ENCODE measurements at places on chromosomes 12 and 14.

GRCh38 chr14:90509403-90509802 is 112.6 kb downstream of the CALM1 start:
- no peak for DNase-seq

GRCh38 chr14:75667099-75667765 is 6.2 kb downstream of the TTLL5 start:
- DNase-seq, result no peak

DNA sequence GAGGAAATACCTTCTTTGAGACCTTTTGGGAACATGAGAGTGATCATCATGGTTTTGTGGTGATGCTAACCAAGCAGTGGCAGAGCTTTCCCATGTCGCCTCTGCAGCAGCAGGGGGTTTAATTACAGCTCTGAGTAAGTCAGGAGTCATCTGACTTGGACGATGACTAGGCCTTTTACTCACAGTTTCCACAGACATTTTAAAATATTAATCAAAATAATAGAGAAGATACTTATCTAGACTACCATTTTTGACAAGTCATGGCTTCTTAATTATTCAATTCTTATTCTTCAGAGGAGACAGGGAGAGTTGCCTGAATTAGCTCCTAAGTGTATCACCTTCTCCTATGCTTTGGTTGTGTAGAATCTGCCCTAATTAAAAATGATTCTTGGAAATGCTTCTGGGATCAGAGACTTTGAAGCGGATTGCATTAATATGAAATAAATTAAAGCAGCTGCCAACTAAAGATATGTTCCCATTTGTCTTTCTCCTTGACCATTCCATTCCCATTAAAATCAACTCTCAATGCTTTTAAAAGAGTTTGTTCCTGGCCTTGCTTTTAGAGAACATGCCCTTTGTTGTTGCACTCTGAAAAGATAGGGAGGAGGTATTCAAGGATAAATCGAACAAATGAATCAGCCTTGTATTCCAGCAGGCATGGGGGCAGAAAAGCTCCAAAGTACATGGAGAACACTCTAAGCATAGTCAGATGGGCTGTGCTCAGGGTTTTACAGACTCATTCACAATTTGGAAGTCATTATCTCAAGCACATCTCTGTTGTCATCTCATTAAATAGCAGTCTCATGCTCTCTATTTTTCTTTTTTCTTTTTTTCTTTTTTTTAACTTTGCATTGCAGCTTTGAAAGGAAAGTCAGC is 7.7 kb upstream of the IFNG-AS1 start:
- no peak for DNase-seq

DNA sequence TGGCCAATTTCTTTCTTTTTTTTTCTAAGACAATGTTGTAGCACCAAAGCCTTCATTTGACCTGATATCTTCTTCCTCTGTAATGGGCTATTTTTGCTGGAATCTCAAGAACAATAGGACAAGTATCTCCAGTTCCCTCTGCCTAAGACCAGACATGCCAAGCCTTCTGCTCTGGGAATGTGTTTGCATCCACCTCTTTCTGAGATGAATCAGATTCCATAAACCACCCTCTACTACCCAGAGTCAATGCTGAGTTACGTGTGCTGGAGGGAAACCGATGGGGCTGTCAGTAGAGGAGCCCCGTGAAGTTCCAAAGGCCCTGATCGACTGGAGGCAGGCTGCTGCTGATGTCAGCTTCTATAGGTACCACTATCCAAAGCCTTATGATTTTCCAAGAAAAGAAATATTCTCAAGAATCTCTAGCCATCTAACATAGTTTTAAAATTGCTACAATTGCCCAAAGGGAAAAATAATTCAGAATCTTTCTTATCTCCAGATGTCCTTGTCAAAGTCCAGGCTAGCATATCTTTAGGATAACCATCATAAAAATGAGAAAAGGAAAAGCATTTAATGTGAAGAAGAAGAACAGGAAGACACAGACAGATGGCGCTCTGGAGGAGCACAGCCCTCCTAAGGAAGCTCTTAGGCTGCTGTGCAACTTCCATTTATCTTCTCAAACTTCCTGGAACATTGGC is 101.9 kb downstream of the SLC8A3 start:
- DNase-seq, result no peak

- DNase-seq, result no peak
These were observed 18.1 kb downstream of the SSH1 start for GRCh38 chr12:108839018-108839889.

DNA sequence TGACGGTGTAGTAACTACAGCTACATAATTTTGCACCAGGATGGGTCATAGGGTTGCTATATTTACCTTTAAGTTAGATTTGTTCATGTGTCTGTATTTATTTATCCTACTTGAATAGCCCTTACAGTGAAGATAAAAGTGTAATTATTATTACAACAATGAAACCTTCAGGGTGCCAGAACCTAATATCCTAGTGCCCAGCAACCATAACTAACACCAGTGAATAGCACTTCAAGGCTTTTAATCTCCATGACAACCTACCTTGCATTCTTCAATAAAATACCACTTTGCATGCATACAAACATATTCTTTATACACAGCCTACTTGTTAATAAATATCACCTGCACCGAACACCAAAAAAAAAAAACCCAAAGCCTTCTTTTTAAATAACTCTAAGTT is 58.7 kb upstream of the G2E3 start:
- no peak for DNase-seq

GRCh38 chr12:85644508-85644907 is 191.7 kb downstream of the RASSF9 start:
- no peak for DNase-seq

GRCh38 chr14:59619061-59619460 is 42.4 kb upstream of the CCDC175 start:
- no peak for DNase-seq

GRCh38 chr14:65180725-65181025 is 78.4 kb upstream of the MAX start:
- no peak for DNase-seq

DNA sequence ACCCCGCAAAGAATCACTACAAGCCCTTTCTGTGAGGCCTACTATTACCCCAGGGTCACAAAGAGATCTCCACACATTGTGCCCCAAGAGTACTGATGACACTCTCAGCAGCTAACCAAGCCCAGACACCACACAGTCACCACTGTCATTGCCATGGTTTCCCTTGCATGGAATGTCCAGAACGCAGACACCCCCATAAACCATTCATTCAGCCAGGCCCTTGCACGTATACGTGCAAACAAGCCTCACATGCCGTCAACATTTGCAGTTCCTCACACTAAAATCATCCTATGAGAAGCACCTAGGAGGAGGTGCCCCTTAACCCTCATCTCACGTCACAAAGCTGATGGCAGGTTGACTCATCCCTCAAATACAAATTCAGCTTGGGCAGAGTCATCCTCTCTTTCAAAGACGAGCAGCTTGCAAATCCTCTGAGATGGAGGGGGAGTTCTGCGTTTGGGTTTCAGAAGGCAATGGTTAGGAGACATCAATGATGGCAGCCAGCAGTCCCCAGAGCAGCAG is 17.1 kb upstream of the KRT77 start:
- no peak for DNase-seq

GRCh38 chr12:28583701-28584261 is 393.5 kb downstream of the CCDC91 start:
- DNase-seq, result no peak

- DNase-seq, result no peak
These were observed 35.1 kb upstream of the PPP2R5E start for GRCh38 chr14:63578300-63578699.

GRCh38 chr12:104928036-104928745 is 29.9 kb downstream of the SLC41A2 start:
- DNase-seq, result no peak

GRCh38 chr12:23945249-23945648 is 4.2 kb downstream of the SOX5 start:
- DNase-seq, result no peak

DNA sequence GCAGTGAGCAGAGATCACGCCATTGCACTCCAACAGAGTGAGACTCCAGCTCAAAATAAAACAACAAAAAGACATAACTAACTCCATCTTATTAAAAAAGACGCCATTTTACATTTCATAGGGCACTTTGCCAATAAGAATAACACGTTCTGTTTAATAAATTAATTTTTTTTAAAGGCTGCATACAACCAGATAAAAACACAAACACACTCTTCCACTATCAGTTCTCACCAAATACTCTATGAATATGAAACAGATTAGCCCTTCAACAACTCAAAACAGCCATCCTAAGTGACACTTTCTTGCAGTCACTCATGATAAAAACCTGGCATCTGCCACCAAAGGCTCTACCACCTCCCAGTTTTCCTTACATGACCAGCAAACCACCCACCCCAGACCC is 16.1 kb downstream of the AICDA start:
- DNase-seq, result no peak

DNA sequence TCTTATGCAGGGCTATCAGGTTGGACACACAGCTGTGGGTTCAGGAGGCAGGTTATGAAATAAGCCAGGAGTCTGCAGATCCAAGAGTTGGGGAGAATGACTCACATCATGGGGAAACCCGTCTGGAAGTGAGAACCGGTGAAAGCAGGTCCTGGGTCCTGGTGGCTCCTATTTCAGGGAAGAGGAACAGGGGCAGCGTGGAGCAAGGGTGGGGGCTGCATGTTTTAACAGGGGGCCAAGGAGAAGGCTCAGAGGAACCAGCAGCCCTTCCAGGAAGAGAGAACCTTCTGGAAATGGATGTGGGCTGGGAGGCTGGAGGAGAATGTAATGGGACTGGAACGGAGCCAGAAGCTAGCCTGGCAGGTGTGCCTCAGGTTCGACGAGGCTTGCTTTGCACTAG is 7.8 kb upstream of the KRT74 start:
- no peak for DNase-seq

DNA sequence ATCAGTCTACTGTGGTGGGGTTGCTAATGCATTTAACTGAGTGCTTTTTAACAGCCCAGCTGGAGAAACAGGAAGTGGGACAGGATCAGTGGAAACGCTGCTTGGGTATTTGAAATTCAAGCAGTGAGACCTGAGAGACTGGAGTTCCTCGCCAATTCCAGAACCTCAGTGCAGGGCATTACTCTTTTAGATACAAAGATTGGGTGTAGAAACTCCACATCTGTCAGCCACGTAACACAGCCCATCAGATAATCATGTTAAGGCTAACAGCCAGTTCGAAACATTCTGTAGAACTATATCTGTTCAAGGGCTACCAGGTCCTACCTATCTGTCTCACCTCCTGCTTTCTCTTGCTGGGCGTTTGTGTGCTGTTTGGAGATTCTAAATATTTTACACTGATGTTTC is 45.5 kb downstream of the RAD52 start:
- DNase-seq, result no peak

DNA sequence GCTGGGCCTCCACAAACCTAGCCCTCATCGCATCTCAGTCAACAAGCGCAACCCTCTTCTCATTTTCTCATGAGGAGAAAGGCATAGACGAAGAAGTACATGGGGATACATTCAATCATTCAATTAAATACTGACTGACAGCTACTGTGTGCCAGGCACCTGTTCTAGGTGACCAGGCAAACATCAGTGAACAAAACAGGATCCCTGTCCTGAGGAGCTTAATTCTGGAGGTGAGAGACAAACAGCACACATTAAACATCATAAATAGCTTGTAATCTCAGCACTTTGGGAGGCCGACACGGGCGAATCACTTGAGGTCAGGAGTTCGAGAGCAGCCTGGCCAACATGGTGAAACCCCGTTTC is 362 bp upstream of the ACYP1 start:
- no peak for DNase-seq

- DNase-seq, result no peak
These were observed 156.6 kb downstream of the DAD1 start for GRCh38 chr14:22432348-22432976.

- DNase-seq, result no peak
These were observed 172.2 kb upstream of the PRICKLE1 start for GRCh38 chr12:42761601-42762350.

GRCh38 chr14:75196468-75196867 is 20.1 kb upstream of the TMED10 start:
- DNase-seq, result no peak

GRCh38 chr14:88032373-88032772 is 27.4 kb downstream of the GPR65 start:
- no peak for DNase-seq

DNA sequence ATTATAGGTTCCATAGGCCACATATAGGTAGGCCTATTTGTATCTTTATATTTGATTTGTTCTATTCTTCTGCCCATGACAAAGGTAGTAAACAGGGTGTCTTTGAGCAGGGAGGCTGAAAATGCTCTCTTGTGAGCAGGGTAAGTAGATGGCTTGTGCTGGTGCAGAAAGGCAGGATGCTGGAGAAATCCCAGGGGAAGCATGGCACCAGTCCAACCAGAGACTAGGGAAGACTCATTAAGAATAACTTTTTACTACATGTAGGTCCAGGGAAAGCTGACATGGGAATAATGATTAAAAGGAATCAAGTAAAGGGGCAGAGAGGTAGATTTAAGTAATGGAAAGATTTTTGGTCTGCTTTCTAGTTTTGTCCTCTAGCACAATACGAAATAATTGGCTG is 245.0 kb downstream of the RGS6 start:
- DNase-seq, result no peak

DNA sequence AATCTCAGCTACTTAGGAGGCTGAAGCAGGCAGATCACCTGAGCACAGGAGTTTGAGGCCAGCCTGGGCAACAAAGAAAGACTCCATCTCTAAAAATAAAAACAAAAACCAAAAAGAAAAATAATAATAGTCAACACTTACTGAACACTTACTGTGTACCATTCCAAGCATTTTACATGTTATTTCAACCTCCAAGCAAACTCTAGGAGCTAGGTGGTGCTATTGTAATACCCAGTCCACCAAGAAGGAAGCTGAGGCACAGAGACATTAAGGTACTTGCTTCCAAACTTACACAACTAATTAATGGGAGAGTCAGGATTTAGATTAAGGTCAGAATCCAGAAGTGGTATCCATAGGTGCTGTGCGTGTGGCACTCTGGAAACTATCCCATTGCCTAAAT is 13.7 kb upstream of the OR6J1 start:
- no peak for DNase-seq

DNA sequence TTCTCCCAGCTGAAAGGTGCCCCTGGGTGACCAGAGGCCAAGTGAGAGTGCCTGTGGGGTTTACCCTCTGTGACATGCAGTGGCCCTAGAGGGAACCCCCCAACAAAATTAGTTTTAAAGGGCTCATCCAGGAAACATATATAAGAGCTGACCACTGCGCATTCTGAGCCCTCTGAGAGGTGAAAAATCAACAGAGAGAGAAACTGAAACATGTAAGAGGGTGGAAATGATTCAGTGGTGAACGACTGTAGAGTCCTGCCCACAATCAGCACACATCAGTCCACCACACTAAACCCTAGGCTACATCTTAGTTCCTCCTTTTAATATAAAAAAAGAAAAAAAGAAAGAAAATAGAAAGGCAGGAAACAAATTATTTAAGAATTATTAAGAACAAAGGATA is 21.0 kb upstream of the ACSM4 start:
- no peak for DNase-seq

DNA sequence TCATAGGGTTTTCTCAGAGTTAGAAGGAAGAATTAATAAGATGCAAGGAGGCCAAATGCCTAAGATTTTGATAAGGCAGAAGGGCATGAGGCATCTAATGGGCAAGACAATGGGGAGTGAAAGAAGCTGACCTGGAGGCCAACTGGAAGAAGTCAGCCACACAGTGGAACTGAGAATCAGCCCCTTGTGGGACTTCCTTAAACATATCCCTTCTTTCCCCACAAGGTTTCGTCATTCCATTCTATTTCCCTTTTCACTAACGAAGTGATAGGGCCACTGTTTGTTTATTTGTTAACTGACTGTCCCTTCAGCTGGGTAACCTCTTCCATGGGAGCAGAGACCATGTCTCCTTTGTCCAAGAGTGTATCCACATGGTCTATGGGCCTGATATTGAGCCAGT is 86.2 kb downstream of the HELB start:
- no peak for DNase-seq

- no peak for DNase-seq
These were observed 191.9 kb upstream of the DIO3 start for GRCh38 chr14:101369194-101369915.

Measured in CD8-positive, alpha-beta T cell (primary cell).